ENCODE measurements at places on chromosomes 13 and 19. TPM values are rescaled to one million over a fixed set of nuclear protein-coding genes. Genes with fewer than 3 reads are reported as not detected.

VAV1 gene
- total RNA-seq = not detected

DNA sequence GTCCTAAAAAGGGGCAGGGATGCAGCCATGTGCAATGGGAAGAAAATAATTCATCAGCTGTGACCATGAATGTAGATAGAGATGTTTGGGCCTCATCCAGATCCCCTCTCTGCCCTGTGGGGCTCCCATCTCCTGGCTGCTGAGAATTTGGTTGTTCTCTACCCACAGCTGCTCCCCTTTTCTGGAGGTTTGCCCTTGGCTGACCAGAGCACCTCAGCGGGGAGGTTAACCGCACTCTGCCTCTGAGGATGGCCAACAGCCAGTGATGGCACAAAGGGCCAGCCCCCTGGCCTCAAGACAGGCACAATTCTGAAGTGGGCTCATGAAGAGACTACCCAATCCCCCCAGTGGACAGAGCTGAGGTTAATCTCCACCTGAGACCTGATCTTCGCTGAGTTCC is 61.5 kb upstream of the SERP2 start:
- H3K27ac ChIP-seq = no peak overlapping the region
- peaks cover 5% of the 10 kb centered on the region for H3K4me1 ChIP-seq
- H3K27me3 ChIP-seq = peaks cover 19% of the 10 kb centered on the region
- H3K36me3 ChIP-seq = no peaks in the 10 kb centered on the region
- H3K4me3 ChIP-seq = no peak overlapping the region

DNA sequence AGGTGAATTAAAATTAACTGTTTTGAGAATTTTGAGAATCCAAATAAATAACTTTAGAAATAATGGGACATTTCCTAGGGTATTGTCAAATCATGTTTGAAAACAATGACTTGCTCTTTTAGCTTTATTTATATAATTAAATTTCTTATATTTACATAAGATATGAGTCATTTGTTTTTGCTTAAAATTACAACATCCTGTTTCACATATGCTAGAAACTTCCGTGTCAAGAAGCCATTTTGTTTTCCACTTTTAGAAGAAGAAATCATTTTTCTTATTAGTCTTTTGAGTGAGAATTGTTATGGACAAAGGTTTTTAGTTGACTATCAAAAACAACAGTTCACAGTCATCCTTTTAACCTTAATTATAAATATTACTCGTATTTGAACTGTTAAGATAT is 48.2 kb downstream of the DPY19L3 start:
- no peaks in the 10 kb centered on the region for H3K27me3 ChIP-seq
- H3K27ac ChIP-seq = no peak overlapping the region
- no peak for DNase-seq
- no peak overlapping the region for H3K4me3 ChIP-seq
- peaks cover 36% of the 10 kb centered on the region for H3K36me3 ChIP-seq

DNA sequence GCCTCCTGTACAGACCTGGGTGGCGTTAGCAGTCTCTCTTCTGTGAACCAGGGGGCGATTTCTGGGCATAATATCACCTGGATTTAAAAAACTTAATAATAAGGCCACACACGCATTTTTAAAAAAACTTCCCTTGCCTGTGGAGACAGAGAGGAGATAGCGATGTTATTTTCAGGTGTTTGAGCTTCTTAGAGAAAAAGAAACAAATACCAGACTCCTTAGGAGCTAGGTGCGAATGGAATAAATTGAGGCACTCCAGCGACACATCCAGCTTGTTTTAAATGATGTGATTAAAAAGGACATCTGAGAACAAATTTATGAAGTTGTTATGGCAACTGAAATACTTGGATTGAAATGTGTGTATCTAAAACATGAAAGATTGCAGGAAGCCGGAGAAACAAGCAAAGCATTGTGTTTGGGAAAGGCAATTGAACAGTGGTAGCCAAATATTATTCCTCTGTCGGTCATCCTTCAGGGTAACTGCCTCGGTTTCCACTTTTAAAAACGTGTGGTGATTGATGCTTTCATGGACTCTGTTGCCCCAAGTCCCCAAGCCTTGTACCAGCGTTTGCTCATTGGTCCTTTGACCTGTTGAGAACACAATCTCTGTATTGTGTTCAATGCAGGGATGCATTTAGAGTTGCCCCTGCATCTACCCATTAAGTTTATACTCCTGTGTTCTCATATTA is 158.7 kb downstream of the TM9SF2 start:
- H3K4me1 ChIP-seq = peaks cover 42% of the 10 kb centered on the region
- H3K36me3 ChIP-seq = no peaks in the 10 kb centered on the region
- DNase-seq = no peak
- no peak overlapping the region for H3K4me3 ChIP-seq

DNA sequence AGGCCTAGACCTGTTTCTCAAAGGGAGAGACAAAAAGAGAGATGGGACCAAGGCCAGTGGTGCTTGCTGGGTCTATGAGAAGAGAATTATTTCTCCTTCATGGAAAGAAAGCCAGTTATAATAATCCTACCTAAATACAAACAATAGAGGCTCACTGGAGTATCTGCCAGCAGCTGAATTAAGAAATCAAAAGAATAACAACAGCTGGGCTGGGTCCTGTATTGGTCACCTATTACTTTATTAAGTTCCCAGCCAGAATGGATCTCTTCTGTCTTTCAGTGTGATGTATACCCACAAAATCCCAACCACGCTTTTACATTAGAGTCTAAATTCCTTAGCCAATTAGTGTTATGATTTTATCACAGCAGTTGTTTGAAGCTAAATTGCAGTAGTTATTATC is 297.8 kb upstream of the DACH1 start:
- no peaks in the 10 kb centered on the region for H3K27me3 ChIP-seq
- no peak overlapping the region for H3K27ac ChIP-seq
- H3K4me3 ChIP-seq = no peak overlapping the region
- no peak for DNase-seq
- no peaks in the 10 kb centered on the region for H3K36me3 ChIP-seq

ZNF738 gene
- total RNA-seq = 71.7 TPM

Measured in progenitor cell of endocrine pancreas (in vitro differentiated cells).